Tongue (tissue), 3 donors: ENCODE measurements at places on chromosomes 3 and 15. TPM values are rescaled to one million over a fixed set of nuclear protein-coding genes. Genes with fewer than 3 reads are reported as not detected.
A peak's percentile ranks its signal among the peaks of the same experiment; 100 is the strongest.

The ZPLD1 gene
- not detected for total RNA-seq

- no peak for DNase-seq
Measured at GRCh38 chr3:162195147-162195546, 698.5 kb downstream of the OTOL1 start.

DNA sequence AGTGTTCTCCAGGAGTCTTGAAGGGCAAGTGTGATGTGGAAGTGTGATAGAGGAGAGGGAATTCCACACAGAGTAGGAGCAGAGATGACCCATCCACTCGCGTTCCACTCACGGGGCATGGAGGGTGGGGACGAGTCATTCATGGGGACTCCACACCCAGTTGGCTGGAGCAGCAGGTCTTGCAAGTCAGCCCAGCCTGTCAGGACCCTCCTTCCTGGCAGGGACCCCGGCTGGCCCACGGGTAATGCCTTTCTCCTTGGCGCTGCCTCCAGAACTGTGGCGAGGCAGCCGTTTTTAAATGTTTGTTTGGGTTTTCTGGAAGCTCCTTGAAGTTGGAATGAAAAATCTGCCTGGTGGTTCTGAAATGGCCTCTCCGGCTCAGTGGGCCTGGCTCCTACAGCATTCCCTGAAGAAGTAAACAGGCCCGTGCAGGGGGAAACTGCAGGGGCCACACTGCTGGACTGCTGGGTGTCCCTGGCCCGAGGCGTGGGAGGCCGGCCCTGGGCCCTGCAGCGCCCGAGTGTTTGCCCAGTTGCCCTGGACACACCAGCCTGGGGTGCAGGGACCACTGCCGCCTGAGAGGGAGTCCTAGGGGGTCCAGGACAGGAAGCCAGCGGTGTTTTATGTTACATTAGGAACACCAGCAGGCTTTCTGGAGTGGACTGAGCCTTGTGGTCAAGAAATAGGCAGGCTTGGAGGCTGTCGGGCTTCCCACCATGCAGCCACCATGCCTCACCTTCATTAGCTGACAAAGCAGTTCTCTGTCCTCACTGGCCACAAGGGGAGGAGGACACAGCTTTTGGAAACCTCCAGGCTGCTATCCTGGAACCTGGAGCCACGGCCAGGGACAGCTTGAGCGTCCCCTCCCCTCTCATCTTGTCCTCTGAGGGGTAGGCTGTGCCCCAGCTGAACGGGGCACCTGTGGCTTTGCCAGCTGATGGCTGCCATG is 61.3 kb downstream of the CEMIP start:
- DNase-seq: peak; percentile 46

DNA sequence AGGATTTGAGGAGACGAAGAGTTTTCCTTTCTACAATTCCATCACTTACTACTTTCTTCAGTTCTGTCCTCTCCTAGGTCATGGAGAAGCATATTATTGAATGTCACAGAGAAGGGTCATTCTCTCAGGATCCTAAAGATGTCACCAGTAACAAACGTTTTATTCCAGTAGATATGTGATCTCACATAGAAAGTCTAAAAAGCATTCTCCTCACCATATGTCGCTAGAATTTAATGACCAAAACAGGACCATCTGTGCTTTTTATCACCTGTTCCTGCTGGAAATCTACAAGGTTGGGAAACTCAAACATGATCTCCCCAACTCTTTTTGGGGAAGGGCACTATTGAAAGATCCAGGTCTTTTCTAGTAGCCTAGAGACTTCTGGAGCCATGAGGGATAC is 24.0 kb upstream of the FRMD5 start:
- no peak for DNase-seq

DNA sequence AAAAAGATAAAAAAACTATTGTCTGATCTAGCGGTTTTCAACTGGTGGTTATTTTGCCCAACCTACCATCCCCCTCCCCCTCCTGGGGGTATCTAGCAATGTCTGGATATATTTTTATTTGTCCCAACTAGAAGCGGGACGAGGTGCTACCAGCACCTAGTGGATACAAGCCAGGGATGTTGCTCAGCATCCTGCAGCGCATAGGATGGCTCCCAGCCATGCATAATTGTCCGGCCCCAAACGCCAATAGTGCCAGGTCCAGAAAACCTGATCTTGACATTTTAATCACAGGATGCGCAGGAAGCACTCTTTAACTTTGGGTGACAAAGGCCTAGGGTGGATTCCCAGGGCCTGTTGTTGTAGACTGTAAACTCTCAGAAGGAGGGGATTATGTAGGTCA is 17.0 kb upstream of the ARL8B start:
- no peak for DNase-seq

DNA sequence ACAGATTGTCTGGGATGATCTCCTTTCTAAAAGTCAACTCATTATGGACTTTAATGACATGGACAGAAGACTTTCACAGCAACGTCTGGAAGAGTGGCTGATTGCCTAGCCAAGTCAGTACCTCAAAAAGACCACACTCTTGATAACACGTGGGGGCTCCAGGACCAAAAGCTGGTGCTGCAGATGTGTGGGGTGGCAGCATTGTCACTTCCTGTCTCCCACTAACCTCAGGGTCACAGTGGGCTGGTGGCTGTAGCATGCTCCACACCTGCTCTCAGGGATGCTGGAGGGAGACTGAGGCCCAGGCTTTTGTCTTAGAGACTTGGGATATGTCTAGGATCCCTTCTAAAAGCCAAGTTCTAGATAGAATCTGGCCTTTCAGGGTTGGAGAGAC is 118.1 kb downstream of the APBA2 start:
- DNase-seq: no peak

The SLC12A8 gene
- 9.0 TPM for total RNA-seq

The MAN2C1 gene
- 143 TPM for total RNA-seq

The TNK2 gene
- 31.4 TPM for total RNA-seq

- no peak for DNase-seq
Measured at GRCh38 chr15:94638183-94638582, 406.8 kb downstream of the MCTP2 start.

DNA sequence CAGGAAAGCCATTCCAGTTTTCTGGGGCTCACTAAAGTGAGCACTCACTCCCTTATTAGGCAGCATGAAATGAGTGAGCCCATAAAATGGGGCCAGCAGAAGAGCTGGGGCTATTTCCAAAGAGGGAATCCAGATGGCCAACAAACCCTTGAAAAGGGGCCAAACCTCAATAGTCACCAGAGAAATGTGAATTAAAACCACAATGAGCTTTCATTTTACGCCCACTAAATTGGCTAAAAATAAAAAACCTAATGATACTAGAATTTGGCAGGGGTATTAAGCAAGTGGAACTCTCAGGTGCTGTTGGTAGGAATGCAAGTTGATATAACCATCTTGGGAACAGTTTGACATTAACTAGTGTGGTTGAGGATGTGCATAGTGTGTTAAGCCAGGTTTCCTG is 42.1 kb upstream of the RAF1 start:
- DNase-seq: no peak

The BFSP2 gene
- total RNA-seq: not detected

The ZNF609 gene
- total RNA-seq: 19.6 TPM

The EPHA3 gene
- 65.6 TPM for total RNA-seq

The ENTPD3 gene
- 3.0 TPM for total RNA-seq

DNA sequence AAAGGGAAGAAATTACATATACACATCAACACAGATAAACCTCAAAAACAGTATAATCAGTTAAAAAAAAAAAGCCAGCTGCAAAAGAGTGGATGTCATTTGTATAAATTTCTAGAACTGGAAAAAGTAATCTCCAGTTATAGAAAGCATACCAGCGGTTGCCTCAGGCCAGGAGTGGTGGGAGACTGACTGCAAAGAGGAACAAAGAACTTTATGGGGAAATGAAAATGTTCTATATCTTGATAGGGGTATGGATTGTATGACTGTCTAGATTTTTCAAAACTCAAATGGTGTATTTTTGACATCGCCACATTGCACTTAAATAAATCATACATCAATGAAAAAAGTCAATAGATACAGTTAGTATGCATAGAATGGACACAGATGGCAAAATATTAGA is 241.6 kb downstream of the SCAPER start:
- DNase-seq: no peak

GRCh38 chr3:142866841-142867631 is 21.8 kb downstream of the PCOLCE2 start:
- DNase-seq: no peak
